ENCODE measurements at places on chromosomes 3 and 15. TPM values are rescaled to one million over a fixed set of nuclear protein-coding genes. Genes with fewer than 3 reads are reported as not detected.

The TTLL13 gene
- not detected for total RNA-seq

The ANKRD63 gene
- not detected for total RNA-seq

The CLRN1 gene
- not detected for total RNA-seq

The CD200 gene
- 30.9 TPM for total RNA-seq

The PAQR5 gene
- total RNA-seq: 0.15 TPM

The THRB gene
- 0.38 TPM for total RNA-seq

The RASGRP1 gene
- 0.49 TPM for total RNA-seq

The CD276 gene
- total RNA-seq: 552 TPM

The SPINK8 gene
- total RNA-seq: not detected

The IVD gene
- 56.2 TPM for total RNA-seq

The ZBTB11 gene
- total RNA-seq: 13.0 TPM

The COL7A1 gene
- total RNA-seq: 5.2 TPM

The HEMK1 gene
- 10.9 TPM for total RNA-seq

The PP2D1 gene
- total RNA-seq: not detected

The CSPG5 gene
- total RNA-seq: 0.23 TPM

The STAB1 gene
- 866 TPM for total RNA-seq

The DUOX1 gene
- not detected for total RNA-seq

The EIF2A gene
- total RNA-seq: 68.8 TPM

The HIGD2B gene
- total RNA-seq: not detected

The LAMB2 gene
- total RNA-seq: 259 TPM

The ESYT3 gene
- total RNA-seq: not detected

The FMN1 gene
- 1.3 TPM for total RNA-seq

The CSPG4 gene
- 0.18 TPM for total RNA-seq

The RPL39L gene
- total RNA-seq: 8.9 TPM

The GTF2E1 gene
- 59.0 TPM for total RNA-seq

The CLDN18 gene
- not detected for total RNA-seq

The MBD4 gene
- total RNA-seq: 30.6 TPM

The SH2D7 gene
- total RNA-seq: not detected

The RFC4 gene
- total RNA-seq: 30.2 TPM

The ZDHHC3 gene
- total RNA-seq: 135 TPM

The SLC12A6 gene
- total RNA-seq: 22.4 TPM

The GRM2 gene
- 0.97 TPM for total RNA-seq

The MAPKAPK3 gene
- total RNA-seq: 6.4 TPM

The PFN2 gene
- total RNA-seq: 102 TPM

The CSTA gene
- total RNA-seq: not detected

The GPR62 gene
- total RNA-seq: not detected

The SKOR1 gene
- total RNA-seq: 0.21 TPM

The PATL2 gene
- 0.69 TPM for total RNA-seq

The ALG1L2 gene
- 4.4 TPM for total RNA-seq

The KIF15 gene
- total RNA-seq: 6.0 TPM

The THOC7 gene
- 47.3 TPM for total RNA-seq

The GOLGA8Q gene
- total RNA-seq: not detected

The WDR72 gene
- 0.59 TPM for total RNA-seq

The CCDC14 gene
- total RNA-seq: 44.5 TPM

The NAALADL2 gene
- total RNA-seq: 3.5 TPM
